Left kidney (tissue), 8 donors: ENCODE measurements at places on chromosomes 7 and 10. TPM values are rescaled to one million over a fixed set of nuclear protein-coding genes. Genes with fewer than 3 reads are reported as not detected.

GRCh38 chr10:51073453-51074237 lies 642 bp upstream of the PRKG1 start:
- DNase-seq = peak; percentile 54

DNA sequence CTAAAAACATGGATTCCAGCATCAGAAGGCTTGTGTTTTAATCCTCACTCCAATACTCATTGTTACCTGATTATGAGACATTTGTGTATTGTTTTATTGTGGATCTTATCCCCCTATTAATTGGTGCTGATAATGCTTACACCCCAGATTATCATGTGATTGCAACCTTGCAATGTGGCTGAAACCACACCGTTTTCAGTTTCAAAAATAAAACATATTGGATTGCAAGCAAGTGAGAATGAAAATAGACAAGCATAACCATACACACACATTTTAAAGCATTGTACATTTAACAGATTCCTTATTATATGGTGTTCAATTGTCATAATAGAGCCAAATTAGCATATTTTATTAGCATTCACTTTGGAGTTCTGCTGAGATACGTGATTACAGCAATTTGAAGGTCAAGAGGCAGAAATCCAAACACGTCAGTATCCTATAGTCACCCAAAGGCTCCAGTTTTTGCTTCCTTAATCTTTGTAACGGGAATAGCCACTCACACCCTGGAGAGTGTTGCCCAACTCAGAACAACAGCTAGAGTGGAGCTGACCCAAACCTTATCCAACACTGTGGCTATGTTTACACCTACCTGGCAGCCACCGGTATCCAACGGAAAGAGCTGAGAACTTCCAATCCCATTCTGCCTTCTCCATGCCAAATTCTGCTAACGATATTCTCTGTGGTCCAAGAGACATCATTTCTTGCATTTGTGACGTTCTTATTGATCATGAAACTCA lies 317.1 kb upstream of the KLF6 start:
- no peak for DNase-seq

DNA sequence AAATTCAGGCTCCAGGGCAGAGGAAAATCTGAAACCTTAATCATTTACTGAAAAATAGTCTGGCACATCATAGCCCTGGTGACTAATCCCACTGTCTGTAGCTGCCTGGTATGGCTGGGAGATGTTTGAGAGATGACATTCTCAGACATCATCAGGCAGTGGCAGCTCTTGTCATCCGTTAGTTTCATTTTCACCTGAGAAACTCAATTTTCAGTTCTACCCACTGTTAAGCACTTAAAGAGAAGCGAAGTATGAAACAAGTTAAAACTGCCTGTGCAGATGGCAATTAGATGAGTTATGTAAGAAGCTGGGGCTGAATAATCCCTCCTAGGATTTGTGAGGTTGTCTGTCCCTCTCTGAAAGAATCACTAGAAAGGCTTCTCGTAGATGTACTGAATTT lies 150.2 kb downstream of the NSUN6 start:
- no peak for DNase-seq

DNA sequence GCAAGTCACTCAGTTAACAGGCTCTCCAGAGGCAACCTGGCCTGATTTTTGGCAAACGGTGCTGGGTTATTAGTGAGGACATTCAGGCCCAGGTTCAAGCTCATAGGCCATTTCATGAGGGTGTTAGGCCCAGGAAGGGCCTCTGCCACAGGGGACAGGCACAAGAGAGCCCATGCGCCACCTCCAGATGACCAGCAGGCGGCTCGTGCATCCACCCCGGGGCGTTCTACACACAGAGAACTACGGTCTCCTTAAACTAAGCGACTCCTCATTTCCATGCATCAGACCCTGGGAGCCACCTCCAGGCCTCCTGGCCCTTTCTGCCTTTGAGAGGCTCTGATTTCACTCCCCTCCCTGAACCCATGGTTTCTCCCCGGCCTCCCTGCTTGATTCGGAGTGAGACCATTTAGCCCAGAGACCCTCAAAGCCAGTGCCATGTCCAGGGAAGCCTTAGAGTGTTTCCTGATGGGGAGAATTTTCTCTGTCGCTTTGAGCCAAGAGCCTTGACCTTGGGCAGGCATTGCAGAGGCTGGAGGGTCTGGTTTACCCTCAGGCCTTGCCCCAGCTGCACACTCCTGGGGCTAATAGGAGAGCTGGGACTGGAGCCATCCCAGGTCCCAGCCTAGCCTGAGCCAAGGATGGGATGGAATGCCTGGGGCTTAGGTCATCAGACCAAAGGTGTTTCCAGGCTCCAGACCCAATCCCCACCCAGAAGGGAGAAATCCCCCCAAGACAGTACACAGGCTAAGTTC lies 188.0 kb downstream of the GRID1 start:
- DNase-seq = no peak

GRCh38 chr10:29322918-29323317 lies 34.0 kb downstream of the LYZL1 start:
- DNase-seq = no peak

- peak; percentile 91 for DNase-seq
Observed at GRCh38 chr7:95509199-95509598, 23.5 kb downstream of the ASB4 start.

DNA sequence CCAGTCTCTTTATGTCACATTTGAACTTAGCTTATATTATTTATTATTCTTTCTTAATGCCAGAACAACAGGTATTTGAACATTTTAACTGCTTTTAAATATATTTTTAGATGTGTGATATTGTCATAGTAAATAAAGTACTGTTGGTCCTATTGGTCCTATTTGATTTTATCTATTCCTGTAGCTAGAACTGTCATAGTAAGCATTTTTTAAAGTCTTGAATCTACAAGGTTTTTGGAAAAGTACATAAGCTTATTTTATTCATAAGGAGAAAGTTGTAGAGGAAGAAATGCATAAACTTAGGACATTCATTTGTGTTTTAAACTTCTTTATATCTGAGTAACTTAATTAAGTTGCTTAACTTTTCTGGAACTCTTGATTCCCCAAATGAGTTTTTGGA lies 136.0 kb downstream of the PHF14 start:
- no peak for DNase-seq

DNA sequence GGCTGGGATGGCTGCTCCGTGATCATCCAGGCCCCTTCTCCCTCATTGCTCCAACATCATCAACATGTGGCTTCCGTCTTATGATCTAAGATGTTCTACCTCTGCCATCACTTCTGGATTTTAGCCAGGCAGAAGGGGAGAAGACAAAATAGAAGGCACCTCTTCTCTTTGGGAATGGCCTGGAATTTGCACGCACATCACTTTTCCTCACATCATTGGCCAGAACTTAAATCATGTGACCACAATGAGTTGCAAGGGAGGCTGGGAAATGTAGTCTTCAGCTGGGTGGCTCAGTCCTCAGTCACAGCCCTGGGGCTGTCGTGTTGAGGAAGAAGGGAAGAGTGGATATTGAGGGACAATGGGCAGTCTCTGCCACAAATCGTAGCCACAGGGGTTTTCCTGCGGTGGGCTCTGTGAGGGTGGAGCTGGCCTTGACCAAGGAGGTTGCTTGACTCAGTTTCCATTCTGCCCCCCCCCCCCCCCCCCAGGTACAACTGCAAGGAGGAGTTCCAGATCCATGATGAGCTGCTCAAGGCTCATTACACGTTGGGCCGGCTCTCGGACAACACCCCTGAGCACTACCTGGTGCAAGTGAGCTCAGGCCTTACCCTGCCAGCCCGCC lies 50.3 kb downstream of the PALD1 start:
- no peak for DNase-seq

DNA sequence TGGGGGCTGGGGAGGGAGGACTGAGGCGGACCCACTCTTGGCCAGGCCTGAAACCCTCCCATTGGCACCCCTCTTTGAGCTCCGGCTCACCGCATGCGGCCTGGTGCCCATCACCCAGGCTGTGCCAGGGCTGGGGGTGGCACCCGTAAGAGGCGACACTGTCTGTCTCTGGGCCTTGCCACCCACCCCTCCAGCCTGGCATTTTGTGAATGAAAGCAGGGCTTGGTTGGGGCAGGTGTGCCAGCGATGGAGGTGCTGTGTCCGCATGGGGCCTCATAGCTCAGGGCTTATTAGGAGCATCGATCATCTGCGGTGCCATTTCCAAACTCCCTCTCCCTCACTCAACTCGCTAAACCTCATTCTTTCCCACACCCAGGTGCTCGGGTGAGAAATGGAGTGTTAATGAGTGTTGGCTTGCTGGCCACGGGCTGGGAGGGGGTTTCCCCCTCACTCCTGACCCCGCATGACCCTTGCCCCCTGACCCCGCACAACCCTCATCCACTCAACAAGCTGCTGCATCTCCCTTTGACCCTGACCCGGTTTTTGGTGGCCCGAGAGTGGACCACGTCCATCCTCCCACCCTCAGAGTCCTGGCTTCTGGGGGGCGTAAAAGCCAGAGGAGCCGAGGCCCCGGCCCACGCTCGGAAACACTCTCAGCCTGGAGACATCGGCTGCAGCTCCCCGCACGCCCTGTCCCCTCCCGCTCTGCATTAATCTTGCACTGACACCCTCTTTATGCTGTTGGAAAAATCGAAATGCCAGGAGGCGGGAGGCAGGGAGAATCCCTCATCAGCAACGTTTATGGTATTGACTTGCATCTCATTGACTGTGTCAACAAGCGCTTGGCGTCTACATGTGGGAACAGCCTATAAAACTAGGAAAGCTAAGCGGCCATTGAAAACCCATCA lies 161.2 kb downstream of the DNAJB6 start:
- DNase-seq = no peak

Gene RNF32
- polyA plus RNA-seq = 3.9 TPM
